ENCODE measurements at places on chromosomes 6 and 20.

DNA sequence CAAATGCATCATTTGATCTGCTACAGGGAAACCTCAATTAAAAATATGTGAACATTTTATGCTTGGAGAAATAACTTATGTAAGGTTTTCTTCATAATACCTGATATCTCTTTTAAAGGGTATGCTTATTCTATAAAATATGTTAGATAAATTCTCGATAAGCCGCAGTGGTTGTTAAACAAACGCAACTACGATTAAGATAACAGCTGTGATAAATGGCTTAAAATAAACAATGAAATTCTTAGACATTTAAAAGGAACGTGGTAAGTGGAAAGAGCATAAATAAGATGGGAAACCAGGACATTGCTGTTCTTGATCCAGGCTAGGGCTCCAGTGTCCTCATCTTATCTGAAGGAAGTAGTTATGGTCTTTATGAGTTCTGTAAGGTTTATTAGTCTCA, 415.9 kb downstream of the CD83 start:
- DNase-seq: no peak

DNA sequence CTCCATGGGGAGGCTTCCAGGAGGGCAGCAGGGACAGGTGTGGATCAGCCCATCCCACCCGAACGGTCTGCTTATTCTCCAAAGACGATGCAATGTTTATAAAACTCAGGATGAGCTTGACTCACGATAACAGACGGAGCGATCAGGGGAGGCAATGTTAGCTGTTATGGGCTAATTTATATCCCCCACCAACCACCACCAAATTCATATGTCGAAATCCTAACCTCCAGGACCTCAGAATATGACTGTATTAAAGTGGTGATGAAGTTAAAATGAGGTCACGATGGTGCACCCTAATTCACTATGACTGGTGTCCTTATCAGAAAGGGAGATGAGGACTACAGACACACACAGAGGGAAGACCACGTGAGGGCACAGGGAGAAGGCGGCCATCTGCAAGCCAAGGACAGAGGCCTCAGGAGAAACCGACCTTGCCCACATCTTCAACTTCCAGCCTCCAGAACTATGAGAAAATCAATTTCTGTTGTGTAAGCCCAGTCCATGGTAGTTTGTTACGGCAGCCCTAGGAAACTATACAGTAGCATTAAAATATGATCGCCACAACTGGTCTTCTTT, 7.0 kb downstream of the ADTRP start:
- no peak for DNase-seq

DNA sequence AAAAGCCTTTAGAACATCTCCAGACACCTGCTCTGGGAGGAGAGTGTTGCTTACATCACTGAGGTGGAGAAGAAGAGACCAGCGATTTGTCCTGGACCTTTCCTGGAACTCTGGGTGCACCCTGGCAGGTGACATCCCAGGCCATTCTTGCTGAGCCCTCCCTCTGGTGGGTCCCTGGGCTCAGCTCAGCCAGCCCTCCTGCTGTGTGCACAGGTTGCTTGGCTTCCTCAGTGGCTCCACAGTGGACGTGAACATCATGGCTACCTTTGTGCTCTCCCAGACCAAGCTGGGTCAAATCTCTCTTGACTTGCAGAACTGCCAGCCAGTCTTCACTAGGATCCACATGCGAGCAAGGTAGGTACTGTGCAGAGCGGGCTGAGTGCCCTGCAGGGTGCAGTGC, 19.9 kb upstream of the BPIFA2 start:
- no peak for DNase-seq

DNA sequence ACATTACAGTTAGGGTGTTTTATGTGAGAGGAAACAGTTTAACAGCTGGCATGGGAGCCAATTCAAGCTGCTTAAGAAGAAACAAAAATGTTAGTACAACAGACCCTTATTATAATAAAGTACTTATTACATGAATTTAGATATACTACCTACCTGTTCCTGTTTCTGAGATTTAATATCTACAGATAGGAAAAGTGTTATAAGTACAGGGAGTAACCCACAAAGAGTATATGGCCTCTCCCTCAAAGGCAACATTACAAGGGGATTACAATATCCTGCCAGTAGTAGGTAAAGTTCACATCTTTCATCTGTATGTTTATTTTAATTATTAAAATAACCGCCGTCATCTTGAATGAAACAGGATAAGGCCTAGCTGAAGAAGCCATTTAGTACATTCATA, 1.8 kb upstream of the ME1 start:
- no peak for DNase-seq

- DNase-seq: no peak
Measured at GRCh38 chr20:16125816-16126215, 447.4 kb downstream of the KIF16B start.

DNA sequence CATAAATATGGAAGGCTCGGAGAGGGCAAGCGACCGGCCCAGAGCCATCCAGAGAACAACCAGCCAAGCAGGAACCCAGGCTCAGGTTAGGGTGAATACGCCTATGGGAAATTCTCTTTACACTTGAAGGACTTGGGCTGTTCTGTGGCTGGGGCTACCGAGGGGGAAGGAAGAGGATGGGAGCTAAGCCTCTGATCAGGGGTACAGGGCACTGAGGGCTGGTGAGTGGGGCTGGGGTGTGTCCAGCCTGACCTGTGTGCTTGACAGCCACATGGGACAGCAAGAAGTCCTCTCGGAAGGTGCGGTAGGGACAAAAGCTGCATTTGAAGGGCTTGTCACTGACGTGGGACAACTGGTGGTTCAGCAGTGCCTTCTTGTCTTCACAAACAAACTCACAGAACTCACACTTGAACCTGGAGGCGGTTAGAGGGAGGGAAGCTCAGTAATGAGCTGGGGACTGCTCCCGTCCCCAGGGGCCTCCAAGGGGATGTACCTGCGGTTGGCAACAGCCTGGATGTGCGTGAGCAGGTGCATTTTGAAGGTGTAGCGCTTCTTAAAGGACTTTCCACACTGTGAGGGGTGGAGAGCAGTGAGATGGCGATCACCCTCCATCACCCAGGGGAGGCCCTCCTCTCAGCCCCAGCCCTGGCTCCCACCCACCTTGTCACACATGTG, 11.9 kb downstream of the ZNF335 start:
- peak; percentile 10 for DNase-seq

DNA sequence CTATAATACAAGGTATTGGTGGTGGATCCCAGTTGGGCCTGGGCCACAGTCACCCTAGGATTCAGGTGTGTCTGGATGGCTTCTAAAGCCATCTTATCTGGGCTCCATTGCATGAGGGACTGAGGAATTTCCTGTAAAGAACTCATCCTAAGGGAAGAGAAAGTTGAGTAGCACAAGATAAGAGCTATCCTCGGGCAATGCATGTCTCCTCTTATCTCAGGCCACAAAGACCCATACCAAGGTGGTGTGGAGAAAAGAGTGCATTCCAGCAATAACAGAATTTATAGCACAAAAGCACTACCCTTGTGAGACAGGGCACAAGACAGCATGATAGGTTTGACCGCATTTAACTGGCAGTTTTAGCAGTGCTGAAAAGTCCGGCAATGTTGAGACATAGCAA, 14.3 kb upstream of the MTRF1L start:
- DNase-seq: no peak

DNA sequence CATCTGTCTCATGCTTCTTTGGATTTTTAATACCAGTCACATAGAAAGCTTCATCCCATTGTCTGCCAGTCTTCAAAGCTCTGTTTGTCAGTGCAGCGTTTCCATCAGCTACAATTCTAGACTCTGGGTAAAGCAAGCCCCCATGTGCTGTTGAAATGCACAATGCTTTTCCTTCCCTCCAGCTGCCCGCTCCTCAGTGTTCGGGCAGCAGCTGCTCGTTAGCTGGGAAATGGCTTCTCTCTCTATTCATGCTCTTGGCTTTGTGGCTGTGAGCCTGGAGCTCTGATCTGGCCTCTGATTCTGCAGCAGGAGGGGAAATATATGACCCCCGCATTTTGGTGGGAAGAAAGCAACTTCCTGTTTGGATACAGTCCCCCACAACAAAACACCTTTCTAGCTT, 213.0 kb upstream of the CDYL start:
- DNase-seq: no peak
